KBM-7 (cell line): ENCODE measurements at places on chromosomes 12 and 14.

DNA sequence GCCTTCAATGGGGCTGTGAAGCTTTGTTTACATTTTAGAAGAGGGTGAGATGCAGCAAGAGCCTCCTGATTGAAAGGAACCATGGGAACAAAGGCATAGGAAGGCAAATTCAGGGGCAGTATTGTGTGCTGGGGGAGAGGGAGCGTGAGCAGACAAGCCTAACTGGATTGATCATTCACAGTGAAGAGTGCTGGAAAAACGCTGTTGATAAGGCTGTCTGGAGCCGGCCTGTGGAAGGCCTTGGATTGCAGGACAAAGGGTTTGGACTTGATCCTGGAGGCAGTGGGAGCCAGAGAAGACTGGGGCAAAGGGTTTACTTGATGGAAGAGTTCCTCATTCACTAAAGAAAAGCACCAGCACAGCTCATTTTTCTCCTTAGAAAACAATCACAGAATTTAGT, 160.5 kb downstream of the PAH start:
- no peak for DNase-seq

DNA sequence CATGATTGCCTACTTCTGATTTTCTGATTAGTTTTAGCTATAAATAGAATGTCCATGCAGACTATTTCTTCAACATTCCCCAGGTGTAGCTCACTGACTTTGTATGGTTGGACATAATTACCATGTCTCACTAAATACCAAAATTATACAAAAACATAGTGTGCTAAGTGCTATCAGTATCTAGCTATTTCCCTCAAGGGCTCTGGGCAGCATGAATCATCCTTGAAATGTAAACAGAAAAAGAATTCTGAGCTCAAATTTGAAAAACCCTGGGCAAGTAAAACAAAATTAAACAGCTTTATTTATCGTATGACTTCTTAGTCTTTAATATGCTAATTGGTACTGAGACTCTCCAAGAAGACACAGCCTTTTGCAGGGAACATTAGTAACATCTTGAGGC, 82.9 kb downstream of the SPATA7 start:
- no peak for DNase-seq

- no peak for DNase-seq
Measured at GRCh38 chr12:90959032-90959431, 4.1 kb upstream of the CCER1 start.

DNA sequence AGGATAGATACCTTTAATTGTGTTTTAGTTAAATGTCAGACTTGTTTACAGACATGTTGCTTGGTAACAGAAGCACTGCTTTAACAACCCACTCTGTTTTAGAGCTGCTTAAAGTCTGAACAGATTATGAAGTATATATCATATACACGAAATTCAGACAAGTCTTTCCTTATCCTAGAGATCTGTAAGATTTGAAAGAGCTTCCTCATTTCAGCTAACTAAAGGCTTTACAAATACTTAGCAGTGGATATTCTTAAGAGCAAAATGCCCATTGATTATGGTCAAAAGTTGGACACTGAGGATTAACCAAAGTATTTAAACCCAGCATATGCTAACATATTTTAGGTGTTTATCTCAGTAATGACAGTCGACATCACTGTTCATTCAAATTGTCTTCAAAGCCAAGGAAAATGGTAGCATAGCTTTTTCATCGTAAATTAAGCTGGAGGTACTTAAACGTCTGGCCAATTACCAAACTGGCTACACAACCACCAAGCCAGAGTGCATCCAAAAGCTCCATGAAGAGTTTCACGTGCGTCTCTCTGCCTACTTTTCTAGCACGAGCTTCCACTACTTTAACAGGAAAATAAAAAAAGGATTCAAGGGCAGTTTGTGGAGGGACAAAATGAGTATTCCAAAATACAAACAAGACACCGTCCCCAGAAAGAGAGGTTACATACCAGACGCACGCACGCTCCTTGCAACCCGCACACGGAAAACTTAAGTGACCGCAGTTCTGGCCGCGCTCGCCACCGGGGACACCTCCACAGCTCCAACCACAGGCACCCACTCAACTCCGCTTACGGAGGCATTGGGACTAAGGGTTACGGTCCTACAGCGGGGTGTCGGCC, 565 bp downstream of the CEP83 start:
- DNase-seq, result peak; percentile 70

DNA sequence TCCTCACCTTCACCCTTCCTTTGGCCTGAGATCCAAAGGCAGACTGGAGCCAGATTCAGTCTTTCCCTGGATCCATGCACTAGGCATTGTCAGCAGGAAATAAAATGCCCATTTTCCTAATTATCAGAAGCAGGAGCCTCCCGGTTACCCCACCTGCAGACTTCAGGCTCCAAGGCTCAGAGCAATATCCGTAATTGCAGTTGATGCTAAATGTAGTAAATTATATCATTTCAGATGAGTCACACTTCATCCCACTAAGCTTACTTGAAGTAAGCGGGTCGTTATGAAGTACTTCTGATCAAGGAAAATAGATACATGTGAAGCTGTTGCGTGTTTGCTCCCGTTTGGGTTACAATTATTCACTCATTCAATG, 110.7 kb upstream of the SFSWAP start:
- no peak for DNase-seq

DNA sequence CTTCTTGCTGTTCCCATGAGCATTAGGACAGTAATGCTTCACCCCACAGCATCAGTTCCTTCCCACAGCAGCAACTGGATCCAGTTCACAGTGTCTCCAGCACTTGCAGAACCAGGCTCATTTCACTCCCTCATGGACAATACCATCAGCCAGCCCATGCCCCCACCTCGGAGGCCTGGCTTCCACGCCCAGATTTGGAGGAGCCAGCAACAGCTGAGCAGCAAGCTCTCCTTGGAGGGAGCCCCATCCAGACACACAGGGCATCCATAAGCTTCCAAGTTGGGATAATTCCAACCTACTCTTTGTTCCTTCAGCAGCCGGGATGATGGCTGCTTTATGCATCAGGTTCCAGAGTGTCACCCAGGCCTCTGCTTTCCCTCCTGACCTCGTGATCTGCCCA, 250.0 kb downstream of the GLT1D1 start:
- DNase-seq, result no peak

DNA sequence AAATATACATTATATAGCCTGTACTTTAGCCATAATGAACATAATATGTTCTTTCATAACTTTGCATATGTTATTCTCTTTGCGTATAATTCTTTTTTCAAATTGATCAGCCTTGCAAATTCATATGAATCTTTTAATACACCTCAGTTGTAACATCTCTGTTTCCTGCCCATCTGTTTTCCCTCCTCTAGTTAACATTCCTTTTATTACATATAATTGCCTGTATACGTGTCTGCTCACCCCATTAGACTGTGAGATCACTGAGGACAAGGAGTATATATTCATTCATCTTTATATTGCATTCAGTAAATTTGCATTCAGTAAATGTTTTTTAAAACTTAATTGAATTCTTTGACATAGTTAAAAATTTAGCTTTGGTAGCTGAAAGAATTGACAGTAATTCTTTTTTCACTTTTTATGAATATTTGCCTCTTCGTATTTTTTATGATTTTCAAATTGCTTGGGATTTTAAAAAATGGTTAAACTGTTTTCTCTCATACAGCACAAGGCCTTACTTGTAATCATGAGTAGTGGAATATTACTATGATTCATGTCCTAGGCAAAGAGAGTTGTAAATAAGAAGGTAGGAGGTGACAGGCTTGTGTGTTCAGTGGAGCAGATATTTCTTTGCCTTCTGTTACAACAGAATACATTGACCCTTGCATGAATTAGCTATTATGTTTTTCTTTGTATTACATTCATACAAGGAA, 32.8 kb upstream of the KLHL42 start:
- DNase-seq, result no peak

DNA sequence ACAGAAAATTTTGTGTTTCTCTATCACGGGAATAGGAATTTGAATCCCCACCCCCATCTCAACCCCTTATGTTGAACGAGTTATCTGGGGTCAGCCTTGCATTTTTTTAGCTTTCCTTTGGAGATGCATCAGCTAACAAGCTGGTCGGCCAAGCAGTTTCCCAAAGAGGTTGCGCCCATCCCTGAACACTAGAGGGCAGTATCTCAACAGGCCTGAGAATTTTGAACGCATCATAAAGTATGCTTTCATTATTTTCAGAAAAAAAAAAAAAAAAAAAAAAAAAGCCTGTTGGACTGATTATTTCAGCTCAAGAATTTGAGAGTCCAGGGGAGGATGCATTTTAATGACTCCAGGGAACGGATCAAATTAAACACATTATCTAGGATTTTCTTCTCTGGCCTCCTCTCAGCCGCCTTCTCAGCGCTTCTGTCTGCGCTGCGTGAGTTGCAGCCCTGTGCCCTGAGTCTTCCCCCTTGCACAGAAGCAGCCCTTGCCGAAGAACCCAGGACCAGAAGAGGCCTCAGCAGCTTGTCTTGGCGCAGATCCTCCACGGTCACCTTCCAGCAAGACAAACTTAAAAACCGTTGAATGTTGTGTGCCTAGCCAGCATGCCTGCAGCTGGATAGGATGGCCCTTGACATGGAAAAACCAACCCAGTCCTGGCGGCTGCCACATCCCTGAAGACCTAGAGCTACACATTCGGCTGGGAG, 76.6 kb upstream of the GZMB start:
- peak; percentile 62 for DNase-seq

DNA sequence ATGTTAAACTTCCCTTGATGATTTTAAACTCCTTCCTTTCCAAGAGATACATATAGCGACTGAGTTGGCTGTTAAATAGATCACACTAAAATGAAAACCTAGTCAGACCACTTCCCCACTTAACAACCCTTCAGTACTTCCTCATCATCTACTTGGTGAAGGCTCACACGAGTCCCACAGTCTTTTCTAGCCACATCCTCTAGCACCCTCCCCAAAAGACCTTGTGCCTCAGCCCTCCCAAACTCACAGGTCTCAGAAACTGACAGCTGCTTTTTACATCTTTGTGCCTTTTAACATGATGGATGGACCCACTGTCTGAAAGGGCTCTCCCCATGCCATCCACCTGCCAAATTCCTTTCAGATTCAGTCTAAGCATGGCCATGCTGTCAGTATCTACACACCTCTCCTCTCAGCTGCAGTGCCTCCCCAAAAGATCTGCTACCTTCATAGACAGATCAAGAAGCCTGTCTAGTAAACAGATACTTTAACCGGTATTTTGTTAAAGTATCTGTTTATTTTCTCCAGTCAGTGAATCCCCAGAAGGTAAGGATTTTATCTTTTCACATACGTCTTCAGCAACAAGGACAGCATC, 65.1 kb upstream of the GPHB5 start:
- peak; percentile 56 for DNase-seq

DNA sequence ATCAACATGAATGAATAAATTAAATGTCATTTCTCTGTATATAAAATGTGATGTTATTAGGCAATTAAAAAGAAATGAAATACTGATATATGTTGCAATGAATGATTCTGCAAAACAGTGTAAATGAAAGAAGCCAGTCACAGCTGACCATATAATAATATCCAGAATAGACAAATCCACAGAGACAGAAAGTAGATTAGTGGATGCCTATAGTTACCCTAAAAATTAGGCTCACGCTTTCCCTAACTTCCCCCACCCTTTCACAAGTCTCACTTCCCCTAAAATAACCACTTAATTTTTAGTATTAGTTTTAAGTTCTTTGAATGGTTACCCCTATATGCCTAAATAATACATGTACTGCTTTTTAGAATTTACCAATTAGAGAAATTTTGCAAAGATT, 348.9 kb upstream of the FAR2 start:
- DNase-seq, result no peak

DNA sequence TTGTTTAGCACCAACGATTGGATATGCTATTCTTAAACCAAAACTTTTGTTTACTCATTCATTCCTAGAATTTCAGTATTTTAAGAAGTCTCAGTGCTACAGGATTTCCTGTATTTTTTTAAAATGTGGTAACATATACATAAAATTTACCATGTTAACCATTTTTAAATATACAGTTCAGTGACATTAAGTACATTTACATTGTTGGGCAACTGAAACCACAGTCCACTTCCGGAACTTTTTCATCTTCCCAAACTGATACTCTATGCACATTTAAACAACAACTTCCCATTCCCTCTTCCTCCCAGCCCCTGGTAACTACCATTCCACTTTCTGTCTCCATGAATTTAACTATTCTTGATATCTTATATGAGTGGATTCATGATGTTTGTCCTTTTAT, 30.3 kb downstream of the PDE3A start:
- DNase-seq, result peak; percentile 81

DNA sequence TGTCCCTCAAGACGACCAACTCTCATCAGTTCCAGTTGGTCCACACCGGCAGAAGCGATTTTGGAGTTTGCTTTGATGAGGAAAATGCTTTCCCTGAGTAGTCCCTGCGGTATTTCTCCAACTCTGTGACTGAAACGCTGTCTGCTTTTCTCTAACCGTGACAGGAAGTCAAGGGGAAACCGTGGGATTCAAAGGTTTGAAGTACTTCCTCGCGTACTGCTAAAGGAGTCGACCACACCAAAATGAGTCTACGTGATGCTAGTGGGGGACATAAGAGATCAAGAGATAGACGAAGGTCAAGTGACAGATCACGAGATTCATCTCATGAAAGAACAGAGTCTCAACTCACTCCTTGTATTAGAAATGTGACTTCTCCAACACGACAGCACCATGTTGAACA, 28.6 kb downstream of the KRT76 start:
- no peak for DNase-seq

DNA sequence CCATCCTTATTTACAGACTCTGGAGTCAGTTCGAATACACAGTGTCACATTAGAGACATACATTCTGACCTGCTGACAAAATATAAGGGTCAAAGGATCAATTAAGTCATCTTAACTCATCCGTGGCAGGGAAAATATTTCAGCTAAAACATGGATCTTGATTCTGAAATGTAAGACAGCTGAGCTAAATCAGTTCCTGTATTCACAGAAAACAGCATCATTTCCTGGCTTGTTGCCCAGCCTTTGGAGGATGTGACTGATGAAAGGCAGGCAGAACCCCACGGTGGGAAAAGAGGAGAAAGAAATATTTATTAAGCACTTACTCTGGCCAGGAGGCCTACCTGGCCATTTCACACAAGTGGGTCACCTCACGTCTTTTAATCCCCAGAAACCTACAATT, 101.9 kb downstream of the GAS2L3 start:
- peak; percentile 6 for DNase-seq

- peak; percentile 28 for DNase-seq
Measured at GRCh38 chr12:6182279-6182898, 17.8 kb upstream of the CD9 start.

DNA sequence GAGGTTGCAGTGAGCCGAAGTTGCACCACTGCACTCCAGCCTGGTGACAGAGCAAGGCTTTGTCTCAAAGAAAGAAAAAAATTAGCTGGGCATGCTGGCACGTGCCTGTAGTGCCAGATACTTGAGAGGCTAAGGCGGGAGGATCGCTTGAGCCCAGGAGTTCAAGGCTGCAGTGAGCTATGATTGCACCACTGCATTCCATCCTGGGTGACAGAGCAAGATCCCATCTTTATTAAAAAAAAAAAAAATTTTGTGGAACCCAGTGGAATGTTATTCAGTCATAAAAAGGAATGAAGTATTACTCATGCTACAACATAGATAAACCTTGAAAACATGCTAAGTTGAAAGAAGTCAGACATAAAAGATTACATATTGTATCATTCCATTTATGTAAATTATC, 8.3 kb upstream of the ERBB3 start:
- no peak for DNase-seq

GRCh38 chr14:85731186-85731585, 201.2 kb downstream of the FLRT2 start:
- DNase-seq, result no peak

- peak; percentile 17 for DNase-seq
Measured at GRCh38 chr12:24599736-24600135, 349.2 kb downstream of the BCAT1 start.
